ENCODE measurements at places on chromosomes 6 and 20. TPM values are rescaled to one million over a fixed set of nuclear protein-coding genes. Genes with fewer than 3 reads are reported as not detected.

Gene KCNK5
- 1.6 TPM for total RNA-seq

Gene SLC52A3
- 187 TPM for total RNA-seq

Gene SLC22A1
- 1.7 TPM for total RNA-seq

Gene BMP6
- 11.4 TPM for total RNA-seq

Gene SLC29A1
- total RNA-seq, result 51.3 TPM

Gene MBOAT1
- total RNA-seq, result 5.3 TPM

Gene KCNK16
- not detected for total RNA-seq

Gene DZANK1
- 12.1 TPM for total RNA-seq

- DNase-seq, result no peak
These were observed 127.3 kb downstream of the TIAM2 start for GRCh38 chr6:155122199-155122950.

DNA sequence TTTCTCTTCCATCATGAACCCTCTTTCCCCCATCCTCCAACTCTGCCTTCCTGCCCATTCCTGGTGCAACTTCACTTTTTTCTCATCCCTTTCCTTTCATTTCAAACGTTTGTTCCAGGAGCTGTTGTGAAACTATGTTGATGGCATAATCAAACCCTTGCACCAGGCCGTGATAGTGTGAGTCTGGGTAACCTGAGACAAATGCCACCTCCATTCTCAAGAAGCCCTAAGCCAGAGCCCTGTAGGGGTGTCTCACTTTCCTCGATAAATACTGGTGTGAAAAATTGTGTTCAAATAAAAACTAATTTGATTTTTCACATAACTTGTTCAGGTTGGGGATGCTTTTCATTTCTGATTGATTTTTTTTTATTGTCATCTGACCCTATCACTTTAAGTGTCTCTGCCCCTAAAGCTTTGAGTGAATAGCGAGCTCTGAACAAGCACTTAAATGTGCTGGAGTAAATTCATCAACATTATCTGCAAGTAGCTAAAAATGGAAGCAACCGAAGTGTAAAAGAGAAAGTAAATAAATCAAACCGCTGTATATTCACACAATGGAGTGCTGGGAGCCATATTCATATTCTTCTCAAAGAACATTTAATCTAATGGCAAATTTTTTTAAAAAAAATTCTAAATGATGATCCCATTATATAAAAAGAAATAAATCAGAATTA lies 303.1 kb upstream of the CDYL start:
- DNase-seq, result no peak

DNA sequence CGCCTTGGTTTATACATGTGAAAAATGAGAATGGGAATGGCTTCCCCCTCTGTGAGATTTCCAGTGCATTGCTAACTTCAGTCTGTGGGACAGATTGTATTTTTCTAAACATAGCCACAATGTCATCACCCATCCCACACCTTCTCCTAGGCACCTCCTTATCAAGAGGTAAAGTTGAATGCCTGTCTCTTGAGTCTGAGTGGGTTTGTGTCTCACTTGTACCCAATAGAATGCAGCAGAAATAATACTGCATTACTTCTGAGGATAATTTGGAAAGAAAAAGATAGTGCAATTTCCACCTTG lies 27.9 kb downstream of the RIN2 start:
- no peak for DNase-seq

- DNase-seq, result no peak
These were observed 108.4 kb downstream of the SLC16A10 start for GRCh38 chr6:111195656-111196055.

DNA sequence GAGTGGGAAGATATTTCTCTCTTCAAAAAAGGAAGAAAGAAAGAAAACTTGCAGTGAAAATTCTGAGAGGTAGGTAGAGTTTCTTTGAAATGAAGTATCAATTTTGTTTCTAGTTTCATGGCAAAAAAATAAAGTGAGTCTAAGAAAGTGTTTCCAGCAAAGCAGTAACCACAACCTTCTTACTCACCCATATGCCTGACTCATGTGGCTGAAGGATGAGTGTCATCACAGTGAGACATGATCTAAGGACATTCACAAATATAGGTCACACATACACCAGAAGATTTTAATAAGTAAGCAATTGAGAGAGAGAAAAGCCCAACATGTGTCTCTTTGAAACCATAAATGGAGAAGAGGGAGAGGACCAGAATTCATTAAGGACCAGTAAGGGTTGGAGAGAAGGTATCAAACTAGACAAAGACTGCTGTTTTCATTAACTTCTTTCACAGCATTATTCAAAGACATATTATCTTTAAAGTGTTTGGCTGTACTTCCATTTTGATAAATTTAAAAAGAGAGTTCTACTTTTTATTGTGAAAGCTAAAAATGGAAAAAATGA lies 169.5 kb downstream of the FRK start:
- no peak for DNase-seq

DNA sequence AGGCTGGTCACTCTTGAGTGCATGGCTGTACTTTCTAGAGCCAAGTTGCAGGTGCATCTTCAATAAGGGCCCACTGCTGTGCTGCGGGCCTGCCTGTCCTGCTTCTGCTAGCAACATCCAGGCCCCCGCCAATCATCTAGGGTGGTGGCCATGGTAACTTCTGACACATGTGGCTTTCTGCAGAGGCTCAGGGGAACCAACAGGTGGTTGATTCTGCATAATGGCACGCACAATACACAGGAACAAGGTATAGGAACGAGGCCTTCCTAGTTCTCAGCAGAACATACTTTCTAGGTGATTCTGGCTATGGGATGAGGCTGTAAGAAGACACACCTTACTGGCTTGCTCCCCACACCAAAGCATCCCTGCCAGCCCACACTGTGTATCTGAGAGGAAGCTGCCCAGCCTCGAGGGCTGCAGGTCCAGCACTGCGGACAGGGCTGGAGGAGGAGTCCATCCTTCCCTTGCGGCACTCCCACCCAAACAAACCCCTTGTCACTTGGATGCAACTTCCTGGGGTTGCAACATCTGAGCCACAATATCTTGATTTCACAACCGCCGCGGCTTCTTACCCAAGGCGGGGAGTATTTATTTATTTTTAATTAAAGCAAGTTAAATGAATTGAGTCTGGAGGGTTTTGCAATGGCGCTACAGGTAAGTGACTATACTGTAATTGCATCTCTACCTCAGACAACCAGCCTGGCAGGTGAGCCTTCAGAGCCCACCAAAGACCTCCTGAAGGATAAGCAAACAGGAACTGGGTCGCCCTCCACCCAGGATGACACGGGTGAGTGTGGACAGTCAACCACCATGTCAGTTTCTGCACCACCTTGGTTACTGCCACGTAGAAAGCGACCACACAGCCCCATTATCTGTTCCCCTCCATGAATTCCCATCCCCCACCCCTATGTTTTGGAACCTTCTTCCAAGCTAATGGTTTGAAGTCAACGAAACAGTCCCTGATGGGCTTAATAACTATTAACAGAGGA lies 49.6 kb downstream of the SULF2 start:
- no peak for DNase-seq

DNA sequence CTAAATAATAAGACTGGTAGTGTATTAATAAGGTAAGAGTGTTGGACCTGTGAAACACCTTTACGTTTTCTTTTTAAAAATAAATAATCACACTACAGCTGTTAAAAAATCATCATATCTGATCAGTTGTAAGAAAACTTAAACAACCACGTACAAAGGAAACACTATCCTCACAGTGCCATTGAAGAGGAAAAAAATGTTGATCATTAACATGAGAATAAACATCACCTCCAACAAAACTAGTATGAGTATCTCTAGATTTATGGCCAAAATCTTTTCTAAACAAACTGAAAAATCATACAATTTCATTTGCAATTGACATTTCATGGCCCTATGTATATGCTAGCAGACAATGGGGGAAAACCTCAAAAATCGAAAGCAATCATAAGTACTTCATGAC lies 590 bp downstream of the EYS start:
- DNase-seq, result no peak

DNA sequence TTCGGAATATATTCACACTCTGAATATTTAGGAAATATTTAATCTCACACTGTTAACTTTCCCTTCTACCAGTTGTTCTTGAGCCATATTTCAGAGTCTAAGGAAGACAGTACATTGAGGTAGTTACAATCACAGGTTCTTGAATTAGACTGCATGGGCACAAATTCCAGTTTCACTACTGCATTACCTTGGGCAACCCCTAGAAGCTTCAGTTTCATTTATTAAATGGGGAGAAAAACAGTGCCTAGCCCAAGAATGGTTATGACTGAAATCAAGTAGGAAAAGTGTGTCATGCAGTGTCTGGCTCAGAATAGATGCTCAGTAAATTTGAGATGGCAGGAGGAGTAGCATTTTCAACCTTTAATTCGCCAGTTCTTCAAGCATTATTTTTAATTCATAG lies 124.5 kb upstream of the SAMD5 start:
- DNase-seq, result no peak

GRCh38 chr6:28856620-28857005 lies 67.2 kb downstream of the TRIM27 start:
- no peak for DNase-seq

DNA sequence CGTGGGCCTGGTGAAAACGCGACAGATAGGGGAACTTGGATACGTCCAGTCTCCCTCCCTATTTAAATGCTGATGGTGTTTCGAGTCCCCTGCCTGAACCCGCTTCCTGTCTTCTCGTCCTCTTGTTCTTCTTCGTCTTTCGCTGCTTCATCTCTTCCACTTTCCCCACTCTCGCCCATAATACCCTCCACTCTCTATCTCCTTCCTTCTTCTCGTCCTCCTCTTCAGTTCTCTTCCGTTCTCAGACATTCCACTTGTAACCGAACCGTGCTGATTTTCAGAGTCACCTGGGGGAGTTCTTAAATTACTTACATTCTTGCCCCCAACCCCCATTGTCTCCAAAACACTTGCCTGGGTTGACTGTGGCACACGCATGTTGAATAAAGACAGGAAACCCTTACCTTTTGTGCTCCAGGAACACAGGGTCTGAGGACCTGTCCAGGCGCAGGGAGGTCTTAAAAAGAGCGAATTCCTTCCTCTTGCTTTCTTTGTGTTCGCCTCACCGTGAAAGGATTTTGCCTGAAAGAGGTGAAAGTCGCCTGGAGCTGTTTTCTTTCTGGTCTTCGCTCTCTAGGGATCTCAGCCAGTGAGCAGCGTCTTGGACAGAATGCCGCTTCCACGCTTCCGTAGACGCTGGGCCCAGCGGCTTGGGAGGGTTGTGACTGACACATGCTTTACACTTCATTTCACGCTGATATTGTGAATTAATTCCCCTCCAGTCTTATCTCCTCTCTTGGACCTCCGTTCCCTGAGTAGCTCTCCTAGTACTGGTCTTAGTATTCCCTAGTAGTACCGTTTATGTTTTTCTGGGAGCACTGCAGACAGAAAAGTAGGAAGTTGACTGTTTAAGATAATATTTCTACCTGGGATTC lies 184.0 kb downstream of the GPX5 start:
- no peak for DNase-seq

- DNase-seq, result no peak
These were observed 161.6 kb upstream of the MARCKS start for GRCh38 chr6:113695516-113695915.

GRCh38 chr6:153503810-153504209 lies 372.7 kb upstream of the RGS17 start:
- no peak for DNase-seq

- DNase-seq, result peak; percentile 52
These were observed 1.8 kb downstream of the RIPOR2 start for GRCh38 chr6:24933868-24934401.

DNA sequence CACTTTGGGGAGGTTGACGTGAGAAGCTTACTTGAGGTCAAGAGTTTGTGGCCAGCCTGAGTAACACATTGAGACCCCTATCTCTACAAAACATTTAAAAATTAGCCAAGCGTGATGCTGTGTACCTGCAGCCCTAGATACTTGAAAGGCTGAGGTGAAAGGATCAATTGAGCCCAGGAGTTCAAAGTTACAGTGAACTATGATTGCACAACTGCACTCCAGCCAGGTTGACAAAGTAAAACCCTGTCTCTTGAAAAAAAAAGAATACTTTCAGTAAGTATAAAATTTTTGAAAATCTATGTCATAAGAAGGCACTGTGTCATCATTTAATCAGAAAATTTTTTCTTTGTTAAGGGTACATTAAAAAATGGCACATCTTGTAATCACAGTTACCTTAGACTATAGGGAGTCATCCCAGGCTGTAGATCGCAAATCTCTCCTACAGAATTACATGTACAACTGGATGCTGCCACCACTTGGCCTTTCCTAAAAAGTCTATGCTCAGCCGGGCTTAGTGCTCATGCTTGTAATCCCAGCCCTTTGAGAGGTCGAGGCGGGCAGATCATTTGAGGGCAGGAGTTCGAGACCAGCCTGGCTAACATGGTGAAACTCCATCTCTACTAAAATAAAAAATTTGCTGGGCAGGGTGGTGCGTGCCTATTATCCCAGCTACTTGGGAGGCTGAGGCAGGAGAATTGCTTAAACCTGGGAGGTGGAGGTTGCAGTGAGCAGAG lies 17.0 kb upstream of the MRS2 start:
- DNase-seq, result no peak

DNA sequence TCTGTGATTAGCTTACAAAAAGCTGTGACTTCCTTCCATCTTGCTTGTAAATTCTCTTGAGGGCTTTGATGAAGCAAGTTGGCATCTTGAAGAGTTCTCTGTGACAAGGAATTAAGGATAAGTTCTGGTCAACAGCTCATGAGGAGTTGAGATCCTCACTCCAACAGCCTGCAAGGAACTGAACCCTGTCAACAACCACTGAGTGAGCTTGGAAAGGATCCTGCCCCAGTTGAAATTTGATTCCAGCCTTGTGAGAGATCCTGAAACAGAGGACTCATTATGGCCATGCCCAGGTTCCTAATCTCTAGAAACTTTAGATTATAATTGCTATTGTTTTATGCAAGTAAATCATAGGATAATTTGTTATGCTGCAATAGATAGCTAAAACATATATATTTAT lies 133.7 kb downstream of the PTCHD4 start:
- DNase-seq, result no peak
